ENCODE measurements at places on chromosomes 6 and 20.

- no peaks in the 10 kb centered on the region for H3K27me3 ChIP-seq
- DNase-seq, result no peak
- no peak overlapping the region for H3K4me3 ChIP-seq
- no peaks in the 10 kb centered on the region for H3K4me1 ChIP-seq
These were observed 615.7 kb upstream of the CITED2 start for GRCh38 chr6:139990026-139990686.

GRCh38 chr20:43055181-43055884 lies 134.4 kb downstream of the PTPRT start:
- no peaks in the 10 kb centered on the region for H3K36me3 ChIP-seq
- no peak overlapping the region for H3K4me3 ChIP-seq
- H3K4me1 ChIP-seq, result no peaks in the 10 kb centered on the region
- no peak for DNase-seq
- no peaks in the 10 kb centered on the region for H3K27me3 ChIP-seq

DNA sequence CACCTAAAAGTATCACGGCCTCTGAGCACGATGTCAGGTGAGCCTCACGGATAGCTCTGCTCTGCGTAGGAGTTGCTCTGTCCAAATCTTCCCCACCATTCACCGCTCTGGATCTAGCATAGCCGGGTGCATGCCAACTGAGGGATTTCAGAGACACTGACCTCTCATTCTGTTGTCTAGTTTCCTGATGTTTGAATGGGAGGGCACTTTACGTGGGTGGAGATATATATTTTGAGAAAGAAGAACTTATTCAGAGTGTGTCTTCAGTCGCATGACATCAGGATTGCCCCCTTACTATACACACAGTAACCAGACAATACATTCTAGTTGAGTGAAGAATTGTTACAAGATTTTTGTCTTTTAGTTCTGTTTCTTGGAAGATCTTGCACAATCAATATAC lies 96.5 kb upstream of the CITED2 start:
- H3K27ac ChIP-seq, result no peak overlapping the region
- no peak for DNase-seq
- no peaks in the 10 kb centered on the region for H3K4me1 ChIP-seq
- H3K4me3 ChIP-seq, result no peak overlapping the region
- no peaks in the 10 kb centered on the region for H3K27me3 ChIP-seq

- H3K36me3 ChIP-seq, result no peaks in the 10 kb centered on the region
- H3K4me3 ChIP-seq, result no peak overlapping the region
- DNase-seq, result no peak
- no peaks in the 10 kb centered on the region for H3K4me1 ChIP-seq
These were observed 65.6 kb downstream of the ADNP start for GRCh38 chr20:50865591-50865990.

GRCh38 chr6:118740372-118740771 lies 89.0 kb upstream of the CEP85L start:
- H3K36me3 ChIP-seq, result no peaks in the 10 kb centered on the region
- no peak overlapping the region for H3K27ac ChIP-seq

DNA sequence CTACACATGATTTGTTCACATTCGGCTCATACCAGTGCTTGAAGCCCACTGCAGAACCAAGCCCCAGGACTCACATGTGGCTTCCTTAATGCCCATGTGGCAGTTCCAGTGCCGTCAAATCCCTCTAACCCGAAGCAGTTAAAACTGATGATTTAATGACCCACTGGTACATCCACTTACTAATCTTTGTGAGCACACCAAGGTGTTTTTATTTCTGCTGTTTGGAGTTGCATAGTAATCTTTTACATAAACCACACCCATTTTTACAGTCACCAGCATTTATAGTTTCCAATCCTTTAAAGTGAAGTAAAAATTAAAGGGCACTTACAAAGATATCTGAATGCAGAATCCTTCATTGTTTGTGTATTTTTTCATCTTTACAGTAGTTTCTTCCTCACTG lies 232.0 kb downstream of the ANKRD60 start:
- H3K4me1 ChIP-seq, result no peaks in the 10 kb centered on the region
- H3K4me3 ChIP-seq, result no peak overlapping the region
- DNase-seq, result no peak

GRCh38 chr20:50541606-50542041 lies 31.4 kb downstream of the PTPN1 start:
- no peak overlapping the region for H3K4me3 ChIP-seq
- H3K27ac ChIP-seq, result no peak overlapping the region
- no peak for DNase-seq
- H3K4me1 ChIP-seq, result peaks cover 36% of the 10 kb centered on the region
- H3K27me3 ChIP-seq, result no peaks in the 10 kb centered on the region

- H3K27ac ChIP-seq, result no peak overlapping the region
- H3K4me3 ChIP-seq, result no peak overlapping the region
- no peaks in the 10 kb centered on the region for H3K4me1 ChIP-seq
- DNase-seq, result no peak
- no peaks in the 10 kb centered on the region for H3K36me3 ChIP-seq
- H3K27me3 ChIP-seq, result no peaks in the 10 kb centered on the region
These were observed 168.9 kb downstream of the ATXN1 start for GRCh38 chr6:16592223-16592911.

- no peaks in the 10 kb centered on the region for H3K36me3 ChIP-seq
- no peaks in the 10 kb centered on the region for H3K4me1 ChIP-seq
- no peak overlapping the region for H3K27ac ChIP-seq
- no peak overlapping the region for H3K4me3 ChIP-seq
- no peak for DNase-seq
These were observed 8.2 kb upstream of the RPS6KA2 start for GRCh38 chr6:166635013-166635970.

GRCh38 chr6:130203370-130203769 lies 19.4 kb downstream of the SAMD3 start:
- H3K36me3 ChIP-seq, result peaks cover 47% of the 10 kb centered on the region
- no peaks in the 10 kb centered on the region for H3K27me3 ChIP-seq
- H3K4me3 ChIP-seq, result no peak overlapping the region
- peaks cover 16% of the 10 kb centered on the region for H3K4me1 ChIP-seq
- H3K27ac ChIP-seq, result no peak overlapping the region
- DNase-seq, result no peak

GRCh38 chr20:47150403-47151152 lies 205.9 kb downstream of the ZMYND8 start:
- no peaks in the 10 kb centered on the region for H3K27me3 ChIP-seq
- no peaks in the 10 kb centered on the region for H3K4me1 ChIP-seq
- no peaks in the 10 kb centered on the region for H3K36me3 ChIP-seq
- DNase-seq, result peak; percentile 4

DNA sequence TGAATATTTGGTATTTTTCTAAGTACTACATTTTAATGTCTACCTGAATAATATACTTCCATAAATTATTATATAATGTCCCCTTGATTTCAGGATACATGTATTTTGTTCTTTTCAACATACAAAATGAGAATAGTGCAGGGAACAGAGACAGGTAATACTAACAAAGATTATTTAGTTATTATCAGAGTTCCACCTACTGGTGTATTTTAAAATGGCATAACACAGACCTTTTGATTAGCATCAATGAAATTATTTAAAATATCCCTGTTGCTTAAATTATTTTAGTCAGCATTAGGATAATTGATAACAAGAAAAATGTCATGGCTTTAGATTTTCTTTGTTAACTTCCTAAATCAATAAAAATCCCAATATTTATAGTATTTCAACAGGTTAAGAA lies 184.0 kb downstream of the PRDM13 start:
- H3K4me1 ChIP-seq, result no peaks in the 10 kb centered on the region
- DNase-seq, result no peak
- H3K27me3 ChIP-seq, result no peaks in the 10 kb centered on the region

- no peak for DNase-seq
- no peak overlapping the region for H3K27ac ChIP-seq
These were observed 15.1 kb upstream of the GOPC start for GRCh38 chr6:117617210-117618035.

DNA sequence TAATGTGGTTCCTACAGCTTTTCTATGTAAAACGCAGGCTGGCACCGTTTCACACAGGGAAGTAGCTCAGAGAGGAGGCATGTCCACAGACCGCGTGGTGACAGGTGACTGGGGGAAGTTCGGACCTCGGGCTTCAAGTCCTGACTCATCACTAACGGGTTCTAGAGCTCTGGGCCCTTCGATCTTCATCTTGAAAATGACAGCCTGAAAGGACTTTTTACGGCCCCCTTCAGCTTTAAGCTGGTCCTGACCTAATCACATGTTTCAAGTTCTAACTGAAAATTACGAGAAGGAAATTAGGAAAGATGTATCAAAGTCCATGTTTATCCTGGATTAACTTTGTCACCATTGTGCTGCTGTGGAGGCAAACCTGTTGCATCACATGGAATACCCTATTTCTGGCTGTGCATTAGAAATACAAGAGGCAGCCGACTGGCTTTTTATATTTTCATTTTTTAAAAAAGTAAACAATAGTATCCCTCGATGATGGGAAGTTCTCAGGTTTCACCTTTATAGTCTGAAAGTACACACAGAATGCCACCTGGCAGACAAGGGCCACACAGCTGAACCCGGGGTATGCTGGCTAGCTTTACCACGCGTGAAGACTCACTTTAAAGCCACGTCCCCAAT lies 2.0 kb downstream of the MAN1A1 start:
- H3K27me3 ChIP-seq, result no peaks in the 10 kb centered on the region
- H3K4me1 ChIP-seq, result peaks cover 12% of the 10 kb centered on the region
- peak; percentile 14 for DNase-seq
- H3K36me3 ChIP-seq, result no peaks in the 10 kb centered on the region
- peak overlapping the region; percentile 83 for H3K27ac ChIP-seq

Measured in naive thymus-derived CD4-positive, alpha-beta T cell (primary cell).